NCI-H1105 treated with DMSO at 0.1 percent for 48 hours (cell line): ENCODE measurements at places on chromosomes 16 and 17.

- no peak for DNase-seq
Measured at GRCh38 chr16:67845291-67846062, 1.3 kb upstream of the NUTF2 start.

DNA sequence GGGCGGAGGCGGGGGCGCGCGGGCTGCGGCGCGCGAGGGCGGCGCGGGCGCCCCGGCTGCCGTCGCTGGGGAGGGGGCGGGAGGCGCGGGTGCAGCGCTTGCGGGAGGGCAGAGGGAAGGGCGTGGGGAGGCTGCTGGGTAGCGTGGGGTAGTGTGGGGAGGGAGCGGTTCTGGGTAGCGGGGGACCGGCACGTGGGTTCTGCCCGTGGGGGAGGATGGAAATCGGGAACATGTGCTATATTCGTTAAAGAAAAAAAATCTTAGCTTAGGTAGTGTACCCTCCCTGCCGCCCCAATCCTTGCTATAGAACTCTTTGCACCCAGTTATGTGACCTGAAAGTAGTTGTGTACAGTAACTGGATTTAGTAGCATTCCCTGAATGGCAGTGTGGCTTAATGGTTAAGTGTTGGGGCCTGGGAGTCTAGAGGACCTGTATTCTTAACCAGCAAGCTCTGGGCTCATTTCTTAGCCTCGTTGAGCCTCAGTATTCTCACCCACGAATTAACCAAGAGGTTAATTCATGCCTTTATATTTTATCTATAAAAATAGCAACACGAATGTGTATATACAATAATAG is 646 bp downstream of the RABEP1 start:
- DNase-seq, result no peak

- no peak for DNase-seq
Measured at GRCh38 chr17:28544402-28545140, 7.9 kb downstream of the UNC119 start.

DNA sequence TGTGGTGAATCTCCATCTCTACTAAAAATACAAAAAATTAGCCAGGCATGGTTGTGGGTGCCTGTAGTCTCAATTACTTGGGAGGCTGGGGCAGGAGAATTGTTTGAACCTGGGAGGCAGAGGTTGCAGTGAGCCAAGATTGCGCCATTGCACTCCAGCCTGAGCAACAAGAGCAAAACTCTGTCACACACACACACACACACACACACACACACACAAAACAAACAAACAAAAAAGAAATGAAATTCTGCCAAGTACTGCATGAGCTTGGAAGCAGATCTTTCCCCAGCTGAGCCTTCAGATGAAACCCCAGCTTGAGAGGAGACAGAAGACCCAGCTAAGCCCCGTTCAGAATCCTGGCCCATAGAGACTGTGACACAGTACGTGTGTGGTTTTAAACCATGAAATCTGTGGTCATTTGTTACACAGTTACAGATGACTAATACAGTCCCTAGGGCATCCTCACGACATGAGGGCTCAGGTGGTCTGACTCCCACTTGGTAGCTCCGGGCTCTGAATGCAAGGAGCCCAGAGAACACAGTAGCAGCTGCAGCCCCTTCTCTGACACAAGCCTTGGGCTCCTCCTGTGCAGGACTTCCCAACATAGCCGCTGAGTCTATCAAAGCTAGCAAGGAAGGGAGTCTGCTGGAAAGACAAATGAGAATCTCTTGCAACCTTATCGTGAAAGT is 132.8 kb downstream of the SEC14L1 start:
- no peak for DNase-seq

GRCh38 chr17:43014649-43015542 is 7.3 kb downstream of the VAT1 start:
- no peak for DNase-seq

GRCh38 chr16:86883583-86884389 is 305.4 kb downstream of the FOXL1 start:
- DNase-seq, result no peak

- no peak for DNase-seq
Measured at GRCh38 chr16:11619327-11619851, 32.7 kb upstream of the LITAF start.

DNA sequence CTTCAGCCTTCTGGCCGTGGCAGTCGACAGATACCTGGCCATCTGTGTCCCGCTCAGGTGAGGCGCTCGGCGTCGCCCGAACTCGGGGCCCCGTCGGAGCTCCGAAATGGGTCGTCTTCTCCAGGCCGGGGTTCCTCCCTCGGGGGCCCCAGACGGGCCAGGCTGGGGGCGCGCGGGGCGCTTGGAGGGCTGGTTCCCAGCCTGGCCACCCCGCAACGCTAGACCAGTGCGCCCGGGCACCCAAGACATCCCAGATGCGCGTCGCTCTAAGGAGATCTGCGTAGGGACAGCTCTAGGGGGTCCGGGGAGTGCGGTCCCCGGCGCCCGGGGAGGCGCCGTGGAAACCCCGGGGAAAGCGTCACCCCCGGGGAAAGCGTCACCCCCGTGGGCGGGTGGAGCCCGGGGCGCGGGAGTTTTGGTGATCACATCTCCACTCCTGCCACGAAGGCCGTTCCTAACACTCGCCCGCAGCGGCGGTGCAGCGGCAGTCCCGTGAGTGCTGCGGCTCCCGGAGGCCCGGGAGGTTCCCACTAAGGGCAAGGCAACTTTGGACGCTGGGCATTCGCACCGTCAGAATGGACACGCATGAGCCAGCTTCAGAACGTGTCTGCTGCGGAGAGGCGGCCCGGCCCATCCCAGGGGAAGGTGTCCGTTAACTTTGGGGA is 729 bp downstream of the ADORA2B start:
- DNase-seq, result no peak

- no peak for DNase-seq
Measured at GRCh38 chr16:47779201-47780016, 318.3 kb downstream of the PHKB start.

- DNase-seq, result peak; percentile 92
Measured at GRCh38 chr16:79286646-79287423, 313.7 kb downstream of the MAF start.

GRCh38 chr17:77865112-77865611 is 93.3 kb upstream of the TNRC6C start:
- no peak for DNase-seq

DNA sequence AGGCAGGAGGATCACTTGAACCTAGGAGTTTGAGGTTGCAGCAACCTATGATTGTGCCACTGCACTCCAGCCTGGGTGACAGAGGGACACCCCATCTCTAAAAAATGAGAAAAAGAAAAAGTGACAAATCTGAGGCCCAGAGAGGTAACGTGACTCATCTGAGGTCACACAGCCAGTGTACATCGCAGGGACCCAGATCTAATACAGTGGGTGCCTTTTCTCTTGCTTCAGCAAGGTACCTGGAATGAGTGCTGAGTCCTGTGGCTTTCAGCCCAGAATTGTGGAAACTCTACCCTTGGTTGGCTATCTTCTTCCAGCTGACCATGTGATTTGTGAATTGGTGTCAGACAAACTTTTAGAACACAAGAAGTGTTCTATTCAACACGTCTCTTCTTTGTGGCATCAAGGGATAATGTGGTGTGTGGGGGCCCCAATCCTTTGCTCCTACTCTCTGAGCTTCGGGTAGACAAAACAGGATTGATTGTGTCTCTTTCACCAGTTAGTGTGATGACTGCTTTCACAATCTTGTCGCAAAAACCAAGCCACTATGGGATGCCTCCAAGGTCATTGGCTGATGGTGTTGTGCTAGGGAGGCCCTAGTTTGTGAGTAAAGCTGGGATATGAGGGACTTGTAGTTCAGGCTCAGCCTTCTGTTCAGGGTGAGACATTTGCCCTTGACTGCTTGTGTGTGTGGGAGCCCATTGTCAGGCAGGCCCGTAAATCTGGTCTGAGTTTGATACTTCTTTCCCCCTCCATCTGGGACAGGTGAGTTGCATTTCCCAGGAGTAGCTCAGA is 71.0 kb downstream of the MSI2 start:
- no peak for DNase-seq

GRCh38 chr17:50267074-50267841 is 7.0 kb upstream of the TMEM92 start:
- DNase-seq, result no peak

GRCh38 chr17:55149485-55149884 is 115.3 kb upstream of the HLF start:
- DNase-seq, result no peak

GRCh38 chr16:55041540-55042234 is 111.0 kb downstream of the IRX5 start:
- DNase-seq, result no peak

- DNase-seq, result no peak
Measured at GRCh38 chr17:4006745-4007211, 42.5 kb upstream of the ATP2A3 start.

DNA sequence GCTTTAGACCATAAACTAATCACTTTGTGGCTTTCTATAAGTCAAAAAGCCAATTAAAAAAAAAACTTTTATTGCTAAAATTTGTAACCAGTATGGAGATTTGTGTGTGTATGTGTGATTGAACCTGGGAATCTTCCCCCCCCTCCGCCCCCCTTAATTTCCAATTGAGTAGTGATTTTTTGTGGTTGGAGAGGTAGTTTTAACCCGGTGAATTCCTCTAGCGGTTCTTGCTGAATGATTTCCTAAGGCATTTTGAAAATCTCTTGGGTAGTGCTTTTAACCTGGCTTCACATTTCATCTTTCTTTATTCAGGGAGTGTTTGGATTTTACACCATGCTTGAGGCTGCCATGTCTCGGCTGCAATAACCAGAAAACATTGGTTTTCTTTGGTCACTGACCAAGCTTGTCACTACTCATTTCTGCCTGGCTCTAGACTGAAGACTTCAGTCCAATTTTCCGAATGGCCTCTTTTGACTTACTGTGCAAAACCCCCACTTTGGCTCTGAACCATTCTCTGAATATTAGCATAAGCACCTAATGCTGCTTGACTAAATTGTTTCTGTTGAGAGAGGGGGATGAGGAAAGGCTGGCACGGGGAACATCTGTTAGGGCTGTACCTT is 35.6 kb downstream of the PRKCA start:
- peak; percentile 31 for DNase-seq

DNA sequence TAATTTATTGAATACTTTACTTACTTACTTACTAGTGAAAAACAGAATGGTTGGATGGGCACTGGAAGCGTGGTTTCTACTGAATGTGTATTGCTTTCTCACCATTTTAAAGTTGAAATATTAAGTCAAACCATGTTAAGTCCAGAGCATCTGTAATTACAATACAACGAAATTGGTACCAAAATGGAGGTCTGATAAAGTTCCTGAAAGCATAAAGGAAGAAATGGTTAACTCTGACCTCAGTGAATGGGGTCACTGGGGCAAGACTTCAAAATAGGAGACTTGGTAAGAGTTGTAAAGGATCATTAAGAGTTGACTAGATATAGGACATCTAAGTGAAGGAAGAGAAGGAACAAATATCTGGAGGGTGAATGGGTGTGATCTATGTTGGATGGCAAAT is 237.1 kb downstream of the MAF start:
- DNase-seq, result no peak

DNA sequence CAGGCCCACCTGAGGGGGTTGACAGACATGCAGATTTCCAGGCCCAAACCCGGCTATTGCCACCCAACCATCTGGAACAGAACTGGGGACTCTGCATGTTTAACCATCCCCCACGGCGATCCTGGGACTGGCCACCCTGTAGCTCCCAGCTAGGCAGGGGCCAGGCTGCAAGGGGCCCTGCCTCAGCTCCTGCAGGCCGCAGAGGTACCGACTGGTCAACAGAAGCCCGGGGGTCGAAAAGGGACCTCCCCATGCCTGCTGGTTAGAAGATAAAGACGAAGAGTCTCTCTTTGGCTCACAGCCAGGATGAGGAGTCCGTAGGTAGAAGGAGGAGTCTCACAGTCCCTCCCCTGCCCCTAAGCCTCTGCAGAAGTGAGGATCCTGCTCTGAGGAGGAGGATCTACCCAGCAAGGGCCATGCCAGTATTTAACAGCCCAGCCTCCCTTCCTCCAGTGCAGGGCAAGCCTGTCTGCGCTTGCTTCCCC is 223.4 kb upstream of the TNRC6C start:
- DNase-seq, result no peak

- DNase-seq, result no peak
Measured at GRCh38 chr16:10138881-10139280, 43.3 kb downstream of the GRIN2A start.

DNA sequence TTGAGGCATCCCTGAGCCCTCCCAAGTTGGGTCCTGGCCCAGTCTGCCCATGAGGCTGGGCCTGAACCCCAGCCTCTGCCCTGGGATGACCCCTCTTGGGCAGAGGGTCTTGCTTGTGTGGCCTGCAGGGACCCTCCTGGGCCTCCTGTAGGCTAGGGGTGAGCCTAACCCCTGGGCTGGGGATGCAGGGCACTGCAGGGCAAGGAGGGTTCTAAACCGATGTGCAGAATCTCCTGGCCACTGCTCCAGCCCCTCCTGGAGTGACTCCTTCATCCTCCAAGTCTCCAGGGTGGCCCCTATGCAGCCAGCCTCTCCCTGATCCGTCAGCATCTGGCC is 37.5 kb downstream of the LGALS9 start:
- DNase-seq, result no peak

- DNase-seq, result no peak
Measured at GRCh38 chr17:63395075-63395805, 50.9 kb downstream of the CYB561 start.

DNA sequence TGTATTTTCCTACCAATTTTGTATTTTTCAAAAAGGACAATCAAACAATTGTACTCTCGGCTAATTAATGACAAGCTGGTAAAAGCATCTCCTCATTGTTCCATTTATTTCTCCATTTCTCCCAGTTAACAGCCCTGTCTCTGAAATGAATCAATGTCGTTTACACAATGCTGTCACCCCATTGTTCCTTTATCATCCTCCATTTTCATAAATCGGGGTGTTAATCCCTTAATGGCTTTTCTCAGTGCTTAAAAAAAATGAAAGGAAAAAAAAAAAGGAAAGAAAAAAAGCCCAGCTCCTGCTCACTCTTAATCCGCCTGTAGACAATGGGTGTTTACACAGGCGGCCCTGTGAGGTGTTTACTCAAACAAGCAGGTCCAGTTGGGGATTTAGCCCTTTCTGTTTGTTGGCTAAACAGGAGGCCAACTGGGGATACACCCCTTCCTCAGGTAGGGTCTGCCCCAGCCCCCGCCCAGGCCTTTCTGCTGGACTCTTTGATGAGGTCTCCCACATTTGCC is 86.8 kb upstream of the SALL1 start:
- DNase-seq, result peak; percentile 54

DNA sequence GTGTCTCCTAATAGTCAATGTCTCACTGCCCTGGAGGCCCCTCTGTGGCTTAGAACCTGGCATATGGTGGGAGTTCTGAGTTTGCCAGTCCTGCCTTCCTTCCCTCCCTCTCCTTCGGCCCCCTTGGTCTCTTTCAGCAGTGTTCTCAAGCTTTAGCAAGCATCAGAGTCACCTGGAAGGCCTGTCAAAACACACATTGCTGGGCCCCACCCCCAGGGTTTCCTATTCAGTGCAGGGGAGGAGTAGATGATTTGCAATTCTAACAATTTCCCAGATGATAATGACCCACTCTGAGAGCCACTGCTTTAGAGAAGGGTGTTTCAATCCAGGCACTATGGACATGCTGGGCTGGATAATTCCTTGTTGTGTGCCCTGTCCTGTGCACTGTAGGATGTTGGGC is 26.4 kb upstream of the TMEM220 start:
- no peak for DNase-seq

DNA sequence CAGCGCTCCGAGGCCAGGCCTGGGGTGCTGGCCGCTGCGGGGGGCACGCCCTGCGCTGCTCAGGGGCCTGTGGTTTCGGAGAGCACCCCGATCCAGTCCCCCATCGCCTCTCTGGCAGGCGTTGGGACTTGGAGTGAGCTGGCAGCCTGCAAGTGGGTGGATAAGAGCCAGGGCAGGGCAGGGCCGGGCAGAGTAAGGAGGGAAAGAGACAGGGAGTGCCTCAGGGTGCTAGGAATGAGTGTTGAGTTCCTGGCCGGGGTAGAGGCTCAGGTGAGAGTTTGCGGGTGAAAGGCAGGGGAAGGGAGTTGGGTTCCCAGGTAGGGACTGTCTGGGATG is 1.3 kb downstream of the CDH13 start:
- no peak for DNase-seq
